ENCODE measurements at places on chromosomes 2 and 18.

DNA sequence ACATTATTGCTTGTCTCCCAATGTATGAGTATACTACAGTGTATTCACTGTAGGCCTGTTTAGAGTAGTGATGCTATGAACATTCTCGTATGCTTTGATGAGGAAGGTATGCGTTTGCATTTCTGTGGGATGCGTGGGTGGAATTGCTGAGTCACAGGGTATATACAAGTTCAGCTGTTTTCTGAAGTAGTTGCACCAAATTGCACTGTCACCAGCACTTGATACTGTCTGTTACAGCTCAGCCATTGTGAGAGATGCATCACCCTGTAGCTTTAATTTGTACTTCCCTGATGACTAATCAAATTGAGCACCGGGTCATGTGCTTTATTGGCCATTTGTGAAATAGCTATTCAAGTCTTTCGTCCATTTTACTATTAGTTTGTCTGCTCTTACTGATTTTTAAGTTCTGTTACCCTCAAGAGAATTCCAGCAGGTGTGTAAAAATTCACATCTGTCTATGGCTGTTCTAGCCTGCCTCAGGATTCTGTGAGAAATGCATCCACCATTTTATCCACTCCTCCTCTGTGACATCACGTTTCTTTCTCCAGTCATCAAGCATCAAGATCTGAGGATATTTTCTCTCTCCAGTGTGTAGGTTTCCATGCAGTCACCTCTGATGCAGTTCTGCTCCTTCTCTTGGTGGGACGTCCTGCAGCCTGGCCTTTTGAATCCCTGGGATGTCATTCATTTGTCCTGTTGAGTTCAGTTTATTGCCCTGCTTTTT is 72.5 kb downstream of the DGKD start:
- DNase-seq = no peak

GRCh38 chr18:69897397-69898108 is 50.1 kb downstream of the CD226 start:
- no peak for DNase-seq

DNA sequence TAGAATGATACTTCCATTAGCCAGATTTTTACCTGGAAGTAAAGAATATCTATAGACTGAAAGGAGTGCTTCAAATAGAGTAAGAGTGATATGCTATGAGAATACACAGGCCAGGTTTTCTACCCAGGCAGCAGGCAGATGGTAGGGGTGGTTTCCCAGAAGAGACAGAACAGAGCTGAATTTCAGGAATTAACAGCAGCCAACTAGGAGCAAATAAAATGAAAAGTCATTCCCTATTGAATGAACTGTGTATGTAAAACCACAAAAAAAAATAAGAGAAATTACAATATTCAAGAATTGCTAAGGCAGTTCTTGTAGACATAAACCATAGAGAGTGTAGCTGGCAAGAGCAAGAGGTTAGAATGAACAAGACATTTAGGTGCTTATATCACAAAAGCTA is 336.8 kb downstream of the KCNJ3 start:
- DNase-seq = no peak

DNA sequence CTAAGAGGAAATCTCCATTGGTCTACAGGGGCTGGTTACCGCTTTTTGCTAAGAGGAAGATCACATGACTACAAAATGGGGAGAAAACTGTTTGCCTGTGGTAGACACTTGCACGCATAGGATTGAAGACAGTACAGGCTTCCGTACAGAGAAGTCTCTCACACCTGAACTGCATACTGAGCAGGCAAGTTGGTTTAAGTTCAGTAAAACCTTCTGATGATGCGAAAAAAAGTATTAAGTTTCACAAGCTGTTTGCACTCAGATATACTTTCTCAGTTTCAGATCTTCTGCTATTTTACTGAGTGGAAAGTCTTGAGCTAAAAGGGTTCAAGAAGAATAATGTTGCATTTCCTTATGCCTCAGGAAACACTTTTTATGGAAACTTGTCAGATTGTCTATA is 292.2 kb upstream of the MC4R start:
- no peak for DNase-seq

GRCh38 chr2:24285484-24286152 is 74.7 kb downstream of the ITSN2 start:
- no peak for DNase-seq

- DNase-seq = no peak
Measured at GRCh38 chr2:238434846-238435751, 8.4 kb downstream of the ASB1 start.

GRCh38 chr2:103789381-103790095 is 1027.7 kb downstream of the TMEM182 start:
- no peak for DNase-seq

DNA sequence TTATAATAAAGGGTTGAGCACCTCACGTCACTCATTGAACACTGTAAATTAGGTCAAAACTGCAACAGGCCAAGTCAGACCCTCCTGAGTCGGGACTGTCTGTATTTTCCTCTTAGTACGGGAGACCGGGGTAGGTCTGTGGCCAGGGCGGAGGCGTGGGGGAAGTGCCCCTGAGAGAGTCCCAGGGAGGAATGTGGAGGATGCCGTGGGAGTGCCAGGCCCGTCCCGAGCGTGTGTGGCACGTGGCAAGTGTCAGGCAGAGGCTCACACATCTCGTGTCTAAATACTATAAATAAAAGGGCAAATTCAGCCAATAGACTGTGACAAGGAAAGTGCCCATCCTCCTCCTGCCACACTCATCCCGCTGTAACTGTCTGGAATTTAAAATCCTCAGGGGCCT is 6.3 kb upstream of the HDAC4 start:
- DNase-seq = no peak

- peak; percentile 96 for DNase-seq
Measured at GRCh38 chr2:15919716-15920434, 20.5 kb upstream of the MYCN start.

GRCh38 chr2:176118601-176119339 is 2.2 kb downstream of the HOXD10 start:
- peak; percentile 40 for DNase-seq

GRCh38 chr2:45123521-45124191 is 114.4 kb upstream of the SIX2 start:
- no peak for DNase-seq

- no peak for DNase-seq
Measured at GRCh38 chr2:30968660-30969397, 161.6 kb upstream of the CAPN13 start.

DNA sequence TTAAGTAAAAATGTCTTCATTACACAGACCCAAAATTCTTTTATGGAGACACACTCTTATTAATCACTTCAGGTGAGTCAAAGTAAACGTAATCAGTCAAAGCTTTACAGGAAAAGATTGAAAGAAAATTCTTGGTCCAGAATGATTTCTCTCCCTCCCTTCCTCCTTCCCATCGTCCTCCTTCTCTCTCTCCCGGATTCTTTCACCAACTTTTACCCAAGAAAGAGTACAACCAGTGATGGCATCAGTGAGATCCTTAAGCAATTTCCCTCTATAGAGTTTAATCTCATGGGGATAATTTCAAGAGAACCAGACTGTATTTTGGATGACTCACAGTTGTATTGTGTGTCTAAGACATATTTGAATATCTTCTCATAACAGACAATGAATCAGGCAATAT is 258.1 kb downstream of the ALK start:
- DNase-seq = no peak

GRCh38 chr2:230946429-230947234 is 21.6 kb upstream of the GPR55 start:
- DNase-seq = no peak

GRCh38 chr18:5918205-5918858 is 23.0 kb upstream of the TMEM200C start:
- DNase-seq = no peak

DNA sequence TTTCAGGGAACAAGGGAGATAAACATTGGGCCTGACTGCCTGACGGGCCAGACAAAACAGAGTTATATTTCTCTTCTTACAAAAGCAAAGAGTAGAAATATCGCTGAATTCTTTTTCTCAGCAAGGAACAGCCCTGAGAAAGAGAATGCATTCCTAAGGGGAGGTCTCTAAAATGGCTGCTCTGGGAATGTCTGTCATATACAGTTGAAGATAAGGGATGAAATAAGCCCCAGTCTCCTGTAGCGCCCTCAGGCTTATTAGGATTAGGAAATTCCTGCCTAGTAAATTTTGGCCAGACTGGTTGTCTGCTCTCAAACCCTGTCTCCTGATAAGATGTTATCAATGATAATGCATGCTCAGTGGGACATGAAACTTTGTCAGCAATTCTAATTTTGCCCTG is 134.9 kb upstream of the CNTNAP5 start:
- no peak for DNase-seq

DNA sequence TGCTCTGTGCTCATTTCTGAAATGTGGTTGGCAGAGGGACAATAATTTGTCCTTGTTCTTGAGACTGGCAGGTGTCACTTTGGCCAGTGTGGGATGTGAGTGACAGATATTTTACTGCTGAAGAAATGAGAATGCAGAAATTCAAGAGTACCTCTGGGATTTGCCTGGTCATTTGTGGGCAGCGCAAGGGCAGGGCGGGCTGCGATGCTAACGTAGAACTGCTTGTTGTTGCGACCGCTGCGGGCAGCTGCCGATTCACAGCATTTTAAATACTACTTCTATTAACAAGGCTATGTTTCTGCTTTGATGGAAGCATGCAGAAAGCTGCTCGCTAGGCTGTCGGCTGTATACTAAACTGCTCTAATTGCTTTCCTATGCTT is 268.6 kb downstream of the FIGN start:
- DNase-seq = no peak

- no peak for DNase-seq
Measured at GRCh38 chr18:7766346-7766745, 199.2 kb downstream of the PTPRM start.

DNA sequence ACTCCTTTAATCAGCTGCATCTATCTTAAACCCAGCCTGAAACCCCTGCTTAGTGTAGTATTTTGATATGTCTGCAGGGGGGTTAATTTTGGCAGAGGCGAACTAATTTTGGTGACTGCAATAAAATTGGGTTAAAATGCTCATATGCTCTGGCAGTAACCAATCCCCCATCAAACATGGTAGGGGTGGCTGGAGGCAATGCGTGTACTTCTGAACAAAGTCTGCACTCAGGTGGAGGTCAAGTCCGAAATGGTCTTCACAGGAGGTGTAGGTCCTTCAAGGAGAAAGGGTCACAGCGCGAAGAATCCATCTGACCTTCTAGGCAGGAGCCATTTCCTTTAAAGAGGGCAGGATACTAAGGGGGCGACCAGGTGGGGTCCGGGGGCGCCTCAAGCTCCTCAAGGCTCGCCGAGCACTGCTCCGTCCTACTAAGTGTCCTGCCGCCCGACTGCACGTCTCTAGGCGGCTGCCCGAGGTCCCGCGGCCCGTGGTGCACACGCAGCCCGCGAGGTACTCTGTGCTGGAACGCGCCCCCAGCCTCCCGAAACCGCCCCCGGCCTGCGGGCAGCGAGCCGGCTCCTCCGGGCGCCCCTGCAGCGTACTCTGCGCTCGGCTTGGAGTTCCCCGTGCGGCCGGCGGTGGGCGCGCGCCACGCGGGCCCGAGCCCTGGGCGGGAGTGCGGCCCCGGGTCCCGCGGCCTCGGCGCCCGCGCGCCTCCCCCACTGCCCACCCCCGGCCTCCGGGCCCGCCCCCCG is 1.7 kb upstream of the LDLRAD4 start:
- DNase-seq = no peak

DNA sequence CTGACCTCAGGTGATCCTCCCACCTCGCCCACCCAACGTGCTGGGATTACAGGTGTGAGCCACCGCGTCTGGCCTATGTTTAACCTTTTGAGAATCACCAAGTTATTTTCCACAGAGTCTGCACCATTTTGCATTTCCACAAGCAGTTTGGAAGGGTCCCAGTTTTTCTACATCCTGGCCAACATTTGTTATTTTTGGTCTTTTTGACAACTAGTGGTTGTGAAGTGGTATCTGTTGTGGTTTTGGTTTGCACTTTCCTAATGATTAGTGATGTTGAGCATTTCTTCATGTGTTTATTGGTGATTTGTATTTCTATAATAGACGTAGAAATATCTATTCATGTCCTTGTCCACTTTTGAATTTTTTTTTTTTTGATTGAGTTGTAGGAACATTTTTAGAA is 67.9 kb downstream of the BIRC6 start:
- no peak for DNase-seq

GRCh38 chr18:36328385-36328858 is 30.9 kb downstream of the FHOD3 start:
- no peak for DNase-seq

DNA sequence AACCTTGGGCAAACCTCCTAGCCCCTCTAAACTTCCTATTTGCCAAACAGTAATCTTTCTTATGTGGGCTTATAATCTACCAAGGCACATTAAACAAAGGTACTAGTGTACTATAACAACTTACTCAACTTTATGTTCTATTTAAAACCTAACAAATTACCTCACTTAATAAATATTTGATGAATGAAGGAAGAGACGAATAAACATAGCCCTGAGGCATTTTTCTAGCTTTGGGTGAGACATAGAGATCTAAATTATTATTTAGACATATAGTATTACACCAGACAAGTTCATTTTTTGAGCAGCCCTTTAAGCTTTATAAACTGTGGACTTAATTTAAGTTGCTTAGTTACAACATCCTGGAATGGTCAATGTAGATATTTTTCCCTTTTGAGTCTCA is 104.6 kb downstream of the UNC80 start:
- DNase-seq = no peak

DNA sequence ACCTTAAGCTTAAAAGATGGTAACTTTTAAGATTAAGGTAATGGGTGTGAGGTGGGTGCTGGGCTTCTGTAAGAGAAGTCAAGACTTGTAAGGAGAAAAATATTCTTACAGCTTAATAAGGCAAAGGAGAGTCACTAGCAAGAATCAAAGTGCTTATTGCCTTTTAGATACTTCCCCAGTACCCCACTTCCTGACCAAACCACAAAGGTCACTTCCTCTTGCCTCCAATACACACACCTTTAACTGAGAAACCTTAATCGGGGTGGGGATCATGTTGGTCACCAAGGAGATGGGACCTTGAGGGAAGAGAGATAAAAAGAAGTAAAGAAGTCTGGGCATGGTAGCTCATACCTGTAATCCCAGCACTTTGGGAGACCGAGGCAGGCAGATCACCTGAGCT is 10.6 kb upstream of the ATG16L1 start:
- no peak for DNase-seq

- DNase-seq = no peak
Measured at GRCh38 chr2:154228566-154229280, 357.0 kb downstream of the GALNT13 start.

DNA sequence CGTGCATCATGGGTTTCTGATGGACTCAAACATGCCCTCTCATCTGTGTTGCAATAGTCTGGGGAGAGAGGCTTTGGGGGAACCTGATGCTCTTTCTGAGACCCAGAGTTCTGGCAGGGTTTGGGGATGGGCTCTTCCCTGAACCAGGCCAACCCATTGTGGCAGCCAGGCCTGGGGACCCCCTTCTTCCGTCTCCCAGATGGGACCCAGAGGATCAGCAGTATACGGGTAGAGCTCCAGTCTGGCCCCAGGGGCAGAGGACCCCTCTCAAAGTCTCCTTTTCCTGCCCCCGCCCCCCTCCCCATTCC is 333.7 kb downstream of the DYSF start:
- DNase-seq = no peak

GRCh38 chr2:138730497-138731030 is 49.6 kb downstream of the NXPH2 start:
- DNase-seq = no peak

DNA sequence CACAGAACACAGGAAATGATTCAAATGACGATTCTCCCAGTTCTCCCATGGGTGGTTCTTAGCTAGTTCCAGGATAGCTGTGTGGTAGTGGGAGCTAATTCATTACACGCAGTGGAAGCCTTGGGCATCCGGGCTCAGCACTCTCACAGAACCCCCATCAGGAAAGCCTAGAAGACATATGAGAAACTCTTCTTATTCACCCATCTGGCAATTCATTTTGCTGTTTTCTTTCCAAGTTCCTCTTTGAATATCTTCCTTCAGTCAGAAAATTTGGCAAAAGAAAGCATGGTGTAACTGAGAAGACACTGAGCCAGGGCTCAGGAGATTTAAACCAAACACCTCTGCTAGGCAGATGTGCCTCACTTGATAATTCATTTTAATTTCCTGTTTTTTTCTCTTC is 85.2 kb upstream of the FN1 start:
- DNase-seq = no peak
